ENCODE measurements at places on chromosomes 6 and 20.

DNA sequence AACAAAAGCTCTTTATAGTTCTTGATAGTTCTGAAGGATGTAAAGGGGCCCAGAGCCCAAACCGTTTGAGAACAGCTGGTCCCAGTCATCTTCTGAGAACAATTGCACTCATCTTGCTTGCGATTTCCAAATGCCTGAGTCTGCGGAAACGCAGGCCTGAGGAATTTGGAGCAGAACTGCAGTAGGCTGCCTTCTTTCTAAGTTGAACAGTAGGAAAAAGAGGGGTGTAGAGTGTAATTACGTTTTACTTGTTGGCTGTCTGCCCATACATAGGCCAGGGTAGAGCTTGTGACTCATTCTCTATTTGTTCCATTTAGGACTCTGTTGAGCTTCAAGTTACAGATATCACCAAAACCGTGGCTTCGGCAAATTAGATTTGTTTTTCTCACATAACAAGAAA, 42.0 kb upstream of the KIF16B start:
- DNase-seq = no peak

DNA sequence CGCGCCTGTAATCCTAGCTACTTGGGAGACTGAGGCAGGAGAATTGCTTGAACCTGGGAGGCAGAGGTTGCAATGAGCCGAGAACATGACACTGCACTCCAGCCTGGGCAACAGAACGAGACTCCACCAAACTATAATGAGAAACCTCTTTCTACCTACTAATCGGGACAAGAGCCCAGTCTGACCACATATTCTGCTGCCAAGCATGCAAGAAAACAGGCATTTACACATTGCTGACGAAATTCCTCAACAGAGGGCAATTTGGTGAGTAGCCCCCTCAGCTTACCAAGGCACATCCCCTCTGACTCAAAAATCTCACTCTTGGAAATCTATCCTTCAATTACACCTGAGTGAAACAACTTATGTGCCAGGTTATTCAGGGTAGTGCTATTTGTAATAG, 81.2 kb downstream of the SLC23A2 start:
- DNase-seq = no peak

DNA sequence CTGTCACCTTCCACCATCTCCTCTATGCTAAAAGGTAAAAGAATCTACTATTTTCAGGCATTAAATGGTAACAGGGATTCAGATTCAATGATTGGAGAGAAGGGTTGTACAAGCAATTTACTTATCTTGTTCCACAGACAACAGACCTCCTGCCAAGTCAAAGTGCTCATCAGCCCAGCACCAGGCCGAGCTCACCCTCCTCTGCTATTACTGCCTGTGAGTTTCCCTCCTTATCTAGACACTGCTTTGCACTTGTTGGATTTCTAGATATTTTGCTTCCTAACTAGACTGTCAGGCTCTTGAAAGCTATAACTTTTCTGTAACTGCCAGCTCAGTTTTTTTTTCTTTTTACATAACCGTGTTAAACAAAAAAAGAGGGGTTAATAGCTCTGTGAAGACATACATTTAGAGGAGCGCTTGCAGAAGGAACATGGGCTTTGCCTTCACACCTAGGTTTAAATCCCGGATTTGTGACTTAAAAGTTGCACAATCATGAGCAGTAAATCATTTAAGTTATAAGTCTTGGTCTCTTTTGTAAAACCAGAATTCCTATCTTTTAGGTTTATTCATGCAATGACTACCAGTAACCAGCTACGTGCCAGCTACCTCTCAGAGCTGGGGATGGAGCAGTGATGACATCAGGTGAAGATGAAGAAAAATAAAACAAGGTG, 1.1 kb upstream of the FAM162B start:
- DNase-seq = no peak

- DNase-seq = no peak
Observed at GRCh38 chr6:137146206-137146605, 27.2 kb downstream of the IL22RA2 start.

DNA sequence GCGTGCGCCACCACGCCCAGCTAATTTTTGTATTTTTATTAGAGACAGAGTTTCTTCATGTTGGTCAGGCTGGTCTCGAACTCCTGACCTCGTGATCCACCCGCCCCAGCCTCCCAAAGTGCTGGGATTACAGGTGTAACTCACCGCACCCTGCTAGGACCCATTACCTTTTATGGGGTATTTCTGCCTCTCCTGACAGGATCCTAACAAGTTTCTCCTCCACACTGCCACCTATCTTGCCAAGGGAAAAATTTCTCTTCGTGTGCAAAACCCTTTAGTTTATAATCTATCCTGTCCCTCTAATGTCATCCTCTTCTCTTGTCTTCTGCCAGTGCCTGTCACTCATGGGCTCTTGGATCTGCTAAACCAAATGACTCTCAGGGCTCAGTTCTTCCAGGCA, 1.9 kb downstream of the STMND1 start:
- no peak for DNase-seq

DNA sequence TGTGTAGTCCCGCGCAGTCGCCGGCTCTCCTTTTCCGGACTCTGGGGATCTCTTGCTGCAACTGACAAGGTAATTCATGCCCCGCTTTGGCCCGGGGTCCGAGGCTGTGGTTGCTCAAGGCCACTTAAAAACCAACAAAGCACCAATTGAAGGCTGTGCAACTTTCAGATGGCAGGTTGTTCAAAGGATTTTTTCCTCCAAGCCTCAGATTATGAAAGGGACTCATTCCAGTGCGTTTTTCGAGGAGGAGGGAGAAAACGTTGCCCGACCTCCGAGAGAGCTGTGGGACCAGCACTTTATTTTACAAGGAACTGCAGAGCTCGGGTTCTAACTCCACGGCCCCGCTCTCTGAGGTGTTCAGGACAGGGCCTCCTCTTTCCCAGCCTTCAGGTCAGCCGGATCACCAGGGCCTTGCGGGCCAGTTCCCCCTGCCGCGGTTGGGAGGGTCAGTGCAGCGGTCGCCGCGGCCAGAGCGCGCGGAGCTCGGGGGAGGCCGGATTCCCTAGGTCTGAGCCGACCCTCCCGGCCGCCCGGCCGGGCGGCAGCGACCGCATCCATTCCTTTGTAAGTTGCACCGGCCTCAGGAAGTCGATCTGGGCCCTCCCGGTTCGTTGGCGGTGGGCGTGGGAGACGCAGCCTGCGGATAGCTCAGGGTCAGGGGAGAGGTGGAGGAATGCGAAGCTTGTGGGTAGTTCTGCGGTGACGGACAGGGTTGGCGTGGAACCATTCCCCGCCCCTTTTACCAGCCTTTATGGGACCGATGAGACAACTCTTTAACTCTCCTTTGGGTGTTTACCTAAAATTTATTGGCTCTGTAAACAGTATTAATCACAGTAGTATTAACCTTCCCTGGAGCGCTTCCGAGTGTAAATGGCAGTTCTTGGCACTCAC, 1.6 kb downstream of the UTRN start:
- DNase-seq = no peak

GRCh38 chr20:61895016-61895415, 170.7 kb downstream of the TAF4 start:
- no peak for DNase-seq

DNA sequence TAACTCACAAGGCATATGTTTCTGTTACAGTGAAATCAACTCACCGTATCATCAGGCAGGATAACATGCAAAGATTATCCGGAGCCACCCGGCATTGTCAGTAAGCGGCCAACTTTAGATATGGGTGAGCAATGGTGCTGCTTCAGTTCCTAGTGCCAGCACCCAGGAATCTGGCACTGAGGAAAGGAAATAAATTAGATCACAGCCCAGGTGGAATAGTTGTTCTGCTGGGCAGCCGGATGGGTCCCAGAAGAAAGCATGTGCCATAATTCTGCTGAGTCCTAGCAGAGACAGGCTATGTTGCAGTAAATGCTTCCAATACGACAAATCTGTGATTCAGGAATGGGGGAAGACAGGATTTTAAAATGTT, 183.6 kb upstream of the SPTLC3 start:
- no peak for DNase-seq

- DNase-seq = no peak
Observed at GRCh38 chr6:46651816-46652215, 802 bp downstream of the CYP39A1 start.

- DNase-seq = no peak
Observed at GRCh38 chr6:168619560-168620314, 178.8 kb downstream of the SMOC2 start.

- no peak for DNase-seq
Observed at GRCh38 chr6:153616506-153616905, 422.5 kb upstream of the OPRM1 start.

- DNase-seq = no peak
Observed at GRCh38 chr6:617456-618100, 39.3 kb downstream of the HUS1B start.

GRCh38 chr6:98942263-98942803, 5.4 kb downstream of the FBXL4 start:
- no peak for DNase-seq

Measured in nucleus accumbens (tissue), 56 donors.